ENCODE measurements at places on chromosomes 7 and 10.

GRCh38 chr10:71116426-71116825, 95.9 kb upstream of the UNC5B start:
- DNase-seq, result no peak

GRCh38 chr7:16345979-16346958, 75.1 kb downstream of the CRPPA start:
- no peak for DNase-seq

- no peak for DNase-seq
Observed at GRCh38 chr10:98638920-98639319, 192.2 kb upstream of the HPS1 start.

- DNase-seq, result no peak
Observed at GRCh38 chr7:105448181-105448580, 59.5 kb upstream of the SRPK2 start.

- DNase-seq, result no peak
Observed at GRCh38 chr7:93902777-93903423, 3.5 kb upstream of the GNGT1 start.

All from DMS 273 treated with DMSO at 0.1 percent for 48 hours (cell line).